Small intestine (tissue), 16 donors: ENCODE measurements at places on chromosomes 6 and 20.

DNA sequence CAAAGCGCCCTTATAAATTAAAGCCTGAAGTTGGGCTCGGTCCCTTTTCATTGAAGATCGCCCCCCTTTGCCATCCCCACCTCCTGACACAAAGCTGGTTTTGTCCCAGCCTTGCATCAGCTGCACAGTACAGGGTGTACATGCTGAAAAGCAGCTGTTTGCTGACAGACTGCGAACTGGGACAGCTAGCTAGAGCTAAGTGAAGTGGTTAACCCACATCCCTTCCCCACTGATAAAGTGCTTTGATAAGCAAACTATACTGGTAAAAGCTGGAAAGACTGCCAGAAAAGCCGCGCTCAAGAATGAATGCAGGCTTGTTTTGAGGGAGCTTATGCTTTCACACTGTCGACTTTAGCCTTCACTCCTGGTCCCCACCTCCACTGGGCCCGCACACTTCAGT, 207.3 kb downstream of the GMDS start:
- DNase-seq, result peak; percentile 42

DNA sequence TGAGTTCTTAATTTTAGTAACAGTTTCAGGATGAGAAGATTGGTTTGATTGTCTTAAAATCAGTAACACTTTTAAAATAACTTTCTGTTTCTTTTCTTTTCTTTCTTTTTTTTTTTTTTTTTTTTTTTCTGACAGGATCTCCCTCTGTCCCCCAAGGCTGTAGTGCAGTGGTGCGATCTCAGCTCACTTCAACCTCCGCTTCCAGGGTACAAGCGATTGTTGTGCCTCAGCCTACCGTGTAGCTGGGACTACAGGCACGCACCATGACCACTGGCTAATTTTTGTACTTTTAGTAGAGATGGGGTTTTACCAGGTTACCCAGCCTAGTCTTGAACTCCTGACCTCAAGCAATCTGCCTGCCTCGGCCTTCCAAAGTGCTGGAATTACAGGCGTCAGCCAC, 33.7 kb upstream of the KCNQ5 start:
- no peak for DNase-seq

DNA sequence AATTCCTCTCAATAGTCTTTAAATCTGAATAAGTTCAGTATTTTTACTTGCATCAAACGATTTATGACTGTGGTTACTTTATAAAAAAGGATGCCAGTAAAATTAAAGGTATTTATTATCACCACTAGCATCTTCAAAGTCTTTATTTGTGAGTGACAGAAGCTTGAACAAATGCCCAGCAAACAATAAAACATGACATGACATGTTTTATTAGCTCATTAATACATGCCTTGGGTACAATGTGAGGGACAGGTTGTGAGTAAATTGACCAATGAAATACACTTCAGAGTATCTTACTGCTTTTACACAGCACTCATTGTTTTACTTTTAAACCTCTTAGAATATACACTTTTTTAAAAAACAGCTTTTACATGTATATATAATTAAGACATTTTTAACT, 113.4 kb upstream of the BEND3 start:
- DNase-seq, result no peak

- DNase-seq, result no peak
Measured at GRCh38 chr6:92767101-92767500, 652.3 kb downstream of the EPHA7 start.

- no peak for DNase-seq
Measured at GRCh38 chr6:63732336-63732735, 96.7 kb downstream of the PHF3 start.

DNA sequence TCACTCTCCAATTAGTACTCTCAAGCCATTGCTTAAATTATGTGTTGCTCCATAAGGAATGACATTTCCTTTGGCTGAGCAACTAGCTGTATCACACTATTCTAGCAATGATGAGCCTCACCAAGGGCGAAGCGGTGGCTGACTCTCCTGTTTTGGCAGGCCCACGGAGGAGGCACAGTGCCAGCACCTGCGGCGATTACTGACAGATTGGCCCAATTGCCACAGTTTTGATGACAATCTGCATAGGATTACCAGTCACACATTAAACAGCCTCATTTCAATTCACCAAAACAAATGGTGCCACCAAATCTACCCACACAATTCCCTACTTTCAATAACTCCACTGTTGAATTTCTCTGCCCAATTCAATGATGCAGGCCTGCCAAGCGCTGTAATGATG, 286.9 kb downstream of the PTPRK start:
- DNase-seq, result no peak

- no peak for DNase-seq
Measured at GRCh38 chr6:77097940-77098339, 365.4 kb downstream of the HTR1B start.

- DNase-seq, result no peak
Measured at GRCh38 chr6:170149681-170150589, 140.9 kb downstream of the DLL1 start.

GRCh38 chr20:33724439-33725094, 4.5 kb upstream of the PXMP4 start:
- DNase-seq, result peak; percentile 72

DNA sequence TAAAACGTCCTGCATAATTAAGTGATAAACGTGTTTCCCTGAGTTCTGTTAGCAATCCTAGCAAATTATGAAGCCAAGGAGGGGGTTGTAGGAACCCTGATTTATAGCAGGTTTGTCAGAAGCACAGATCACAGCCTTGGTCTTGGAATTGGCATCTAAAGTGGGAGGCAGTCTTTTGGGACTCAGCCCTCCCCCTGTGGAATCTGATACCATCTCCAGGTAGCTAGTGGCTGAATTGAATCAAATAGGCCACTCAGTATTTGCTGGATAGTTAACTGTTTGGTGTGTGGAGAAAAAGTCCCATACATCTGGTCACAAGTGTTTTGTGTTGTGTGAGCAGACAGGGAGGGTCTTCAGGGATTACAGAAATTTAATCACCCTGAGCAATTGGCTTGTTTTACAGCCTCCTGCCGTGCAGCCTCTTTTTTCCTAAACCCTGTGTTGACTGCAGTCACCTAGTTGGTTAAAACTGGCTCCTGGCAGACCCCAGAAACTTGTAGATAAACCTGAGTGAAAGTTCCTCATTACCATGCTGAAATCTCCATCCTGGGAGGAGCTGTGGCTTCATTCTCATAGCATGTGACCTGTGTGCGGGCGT, 19.0 kb upstream of the KIFC1 start:
- no peak for DNase-seq

DNA sequence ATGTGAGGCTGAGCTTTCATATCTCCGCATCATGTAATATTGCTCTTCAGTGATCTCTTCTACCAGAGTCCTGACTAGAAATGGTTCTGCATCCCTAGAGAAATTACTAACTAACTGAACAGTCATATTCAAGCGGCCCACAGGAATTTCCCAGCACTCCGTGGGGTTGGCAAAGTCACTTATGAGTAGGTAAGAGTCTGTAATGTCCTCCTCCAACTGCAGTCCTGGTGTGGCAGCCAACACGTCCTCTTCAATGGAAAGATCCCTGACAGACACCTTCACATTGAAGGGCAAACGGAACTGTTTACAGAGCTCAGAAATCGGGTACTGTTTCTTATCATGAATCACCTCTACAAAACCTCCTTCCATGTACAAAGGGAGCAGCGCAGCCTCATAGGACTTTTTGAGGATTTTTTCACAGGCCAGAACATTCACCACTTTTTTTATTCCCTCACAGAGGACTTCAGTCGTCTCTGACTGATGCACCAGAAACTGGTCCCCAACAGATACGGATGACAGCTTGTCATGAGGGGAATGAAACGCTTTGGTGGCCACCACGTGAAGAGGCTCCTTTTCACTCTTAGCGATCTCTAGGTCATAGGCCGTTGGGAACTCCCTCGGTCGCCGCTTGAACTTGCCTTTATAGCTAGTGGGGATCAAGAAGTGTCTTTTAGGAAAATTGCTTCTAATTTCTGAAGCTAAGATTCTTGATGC, 87.7 kb downstream of the THEMIS start:
- DNase-seq, result no peak

- DNase-seq, result no peak
Measured at GRCh38 chr6:150099953-150100352, 31.0 kb upstream of the ULBP3 start.

DNA sequence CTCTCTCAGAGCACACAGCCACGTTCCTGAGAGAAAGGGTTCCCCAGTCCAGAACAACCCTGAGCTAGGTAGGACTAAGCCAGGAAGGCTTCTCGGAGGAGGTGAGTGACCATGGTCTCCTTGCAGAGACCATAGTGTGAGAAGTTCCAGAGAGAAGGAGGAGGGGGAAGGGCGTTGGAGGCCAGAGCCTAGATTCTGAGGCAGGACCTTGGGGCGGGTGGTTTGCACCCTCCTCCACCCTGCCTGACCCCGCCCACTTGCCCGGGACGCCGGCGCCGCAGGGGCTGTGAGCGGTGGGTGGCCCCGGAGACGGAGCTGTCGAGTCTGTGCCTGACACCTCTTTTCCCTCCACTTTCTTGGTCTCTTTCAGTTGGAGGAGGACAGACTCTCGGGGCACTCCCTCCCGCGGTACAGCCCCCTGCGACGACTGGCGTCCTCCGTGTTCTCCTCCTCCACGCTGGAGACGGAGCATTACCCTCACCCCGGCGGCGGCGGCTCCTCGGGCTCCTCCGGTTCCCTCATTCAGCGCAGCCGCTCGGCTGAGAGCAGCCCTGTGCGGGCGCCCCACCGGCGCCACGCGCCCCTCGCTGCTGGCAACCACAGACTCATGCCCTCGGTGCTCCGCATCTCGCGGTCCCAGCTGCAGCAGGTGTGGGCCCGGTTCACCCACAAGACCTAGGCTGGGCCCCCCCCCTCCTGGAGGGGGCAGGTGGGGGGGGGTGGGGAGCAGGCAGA, 26.2 kb downstream of the TTBK1 start:
- DNase-seq, result peak; percentile 85

GRCh38 chr20:61608275-61609085, 356.4 kb downstream of the CDH4 start:
- DNase-seq, result no peak

DNA sequence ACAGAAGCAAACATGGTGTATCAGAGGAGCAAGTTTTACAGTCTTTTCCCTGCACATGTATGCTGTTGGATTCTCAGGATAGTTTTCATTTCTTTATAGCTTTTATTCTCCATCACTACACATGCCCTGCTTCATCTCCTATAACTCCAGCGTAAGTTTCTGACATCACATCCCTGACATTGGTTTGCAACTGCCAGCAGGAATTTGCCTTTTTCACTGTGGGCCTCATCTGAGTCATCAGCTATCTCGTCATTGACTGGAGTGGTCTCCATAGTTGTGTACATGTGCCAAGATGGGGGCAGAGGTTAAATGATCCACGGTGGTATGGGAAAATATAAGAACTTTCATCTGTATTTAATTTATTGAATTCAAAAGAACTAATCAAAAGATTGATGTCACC, 96.7 kb downstream of the SLX4IP start:
- no peak for DNase-seq

- DNase-seq, result no peak
Measured at GRCh38 chr6:108633436-108633835, 72.7 kb downstream of the FOXO3 start.

- DNase-seq, result no peak
Measured at GRCh38 chr20:52895701-52896100, 76.5 kb upstream of the TSHZ2 start.

DNA sequence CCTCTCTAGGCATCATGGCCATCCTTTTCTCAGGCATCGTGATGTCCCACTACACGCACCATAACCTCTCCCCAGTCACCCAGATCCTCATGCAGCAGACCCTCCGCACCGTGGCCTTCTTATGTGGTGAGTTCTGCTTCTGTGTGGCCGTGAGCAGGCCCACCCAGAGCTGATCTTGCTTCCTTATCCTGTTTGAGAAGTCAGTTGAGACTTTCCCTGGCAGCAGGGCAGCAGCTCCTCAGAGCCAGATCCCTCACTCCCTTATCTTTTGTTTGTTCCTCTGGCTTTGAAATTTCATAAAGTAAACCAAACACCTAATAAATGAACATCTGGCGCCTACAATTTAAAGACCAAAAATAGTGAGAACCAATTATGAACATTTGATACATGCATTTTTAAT, 40.6 kb downstream of the SPATA2 start:
- peak; percentile 14 for DNase-seq

DNA sequence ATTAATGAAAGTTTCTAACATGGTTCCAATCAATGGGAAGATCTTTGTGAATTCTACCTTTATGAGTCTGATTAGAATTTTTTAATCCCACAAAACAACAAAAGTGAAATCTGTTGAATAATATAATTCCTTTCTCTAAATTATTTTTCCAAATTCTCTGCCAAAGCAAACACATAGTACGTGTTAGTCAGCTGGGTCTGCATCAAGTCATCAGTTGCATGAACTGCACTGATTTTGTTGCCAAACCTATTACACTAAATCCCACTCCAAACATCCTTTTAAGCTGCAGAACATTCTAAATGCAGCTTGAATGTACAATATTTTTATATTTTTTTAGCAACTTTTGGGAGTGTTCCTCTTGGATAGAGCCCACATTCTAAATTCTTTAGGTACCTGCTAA, 199.0 kb upstream of the HSF2 start:
- DNase-seq, result no peak

DNA sequence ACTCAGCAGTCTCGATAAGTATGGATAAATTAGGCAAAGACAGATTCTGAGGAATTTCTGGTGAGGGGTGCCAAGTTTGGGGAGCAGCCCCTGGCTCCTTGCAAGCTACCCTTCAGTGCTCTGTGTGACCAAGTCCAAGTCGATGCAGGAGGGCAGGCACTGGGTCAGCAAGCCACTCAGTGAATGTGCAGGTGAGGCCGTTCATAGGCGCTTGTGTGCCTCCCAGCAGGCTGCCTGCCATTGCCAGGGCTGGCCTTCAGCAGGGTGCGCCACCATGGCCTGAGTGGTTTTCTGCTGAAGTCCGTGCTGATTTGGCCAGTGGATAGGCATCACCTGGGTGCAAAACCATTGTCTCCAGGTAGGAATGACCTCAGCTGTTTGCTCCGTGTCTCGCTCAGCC, 3.3 kb upstream of the GNRH2 start:
- no peak for DNase-seq

DNA sequence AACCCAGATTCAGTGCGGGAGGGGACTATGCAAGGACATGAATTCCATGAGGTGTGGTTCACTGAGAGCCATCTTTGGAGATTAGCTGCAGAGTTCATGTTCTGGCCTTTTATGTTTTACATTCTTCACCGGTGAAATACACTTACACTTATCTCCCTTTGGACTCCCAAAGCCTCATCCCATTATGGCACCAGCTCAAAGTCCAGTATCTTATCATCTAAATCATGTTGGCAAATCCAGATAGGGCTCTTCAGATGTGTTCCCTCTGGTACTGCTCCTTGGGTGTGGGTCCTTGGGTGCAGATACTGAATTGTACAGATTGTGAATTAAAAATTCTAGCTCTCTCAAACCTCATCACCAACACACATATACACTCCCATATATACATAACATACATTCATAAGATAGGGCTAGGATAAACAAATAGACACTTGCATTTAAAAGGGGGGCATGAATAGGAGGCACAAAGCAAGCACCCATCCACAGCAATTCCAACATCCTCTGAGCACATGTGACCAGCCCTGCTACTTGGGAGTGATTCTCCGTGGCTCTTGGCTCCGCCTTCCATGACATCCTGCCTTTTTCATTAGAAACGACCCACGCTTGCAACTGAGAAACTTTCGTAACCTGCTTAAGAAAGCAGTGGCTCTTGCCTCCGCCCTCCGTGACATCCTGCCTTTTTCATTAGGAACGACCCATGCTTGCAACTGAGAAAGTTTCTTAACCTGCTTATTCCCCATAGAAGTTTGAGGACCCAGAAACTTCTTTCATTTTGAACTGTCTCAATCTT, 53.6 kb upstream of the LRRC1 start:
- peak; percentile 40 for DNase-seq
